G401 (cell line): ENCODE measurements at places on chromosomes 5 and 9. TPM values are rescaled to one million over a fixed set of nuclear protein-coding genes. Genes with fewer than 3 reads are reported as not detected.

GRCh38 chr5:140967226-140967893 lies 1.1 kb downstream of the PCDHAC2 start:
- no peak for DNase-seq

GRCh38 chr9:105320568-105320967 lies 76.1 kb downstream of the SLC44A1 start:
- DNase-seq, result no peak

GRIN1 gene
- total RNA-seq, result not detected in 2 replicates

DNA sequence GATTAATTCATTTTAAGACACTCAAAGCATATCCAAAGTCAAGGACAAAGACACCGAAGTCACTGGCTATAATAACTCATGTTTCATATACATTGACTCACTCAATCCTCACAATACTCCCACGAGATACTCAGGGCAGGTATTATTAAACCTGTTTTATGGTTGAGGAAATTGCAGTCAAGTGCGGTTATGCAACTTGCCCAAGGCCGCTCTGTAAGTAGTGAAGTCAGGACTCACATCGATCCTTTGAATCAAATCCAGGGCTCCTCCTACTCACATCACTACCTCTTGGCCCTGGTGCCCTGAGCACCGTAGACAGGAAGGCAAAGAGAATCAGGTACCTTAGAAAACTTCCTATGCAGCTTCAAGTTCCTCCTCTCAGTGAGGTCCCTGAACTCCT lies 87.8 kb upstream of the APC start:
- DNase-seq, result no peak

GRCh38 chr5:61071526-61071925 lies 90.7 kb downstream of the SMIM15 start:
- DNase-seq, result no peak

DNA sequence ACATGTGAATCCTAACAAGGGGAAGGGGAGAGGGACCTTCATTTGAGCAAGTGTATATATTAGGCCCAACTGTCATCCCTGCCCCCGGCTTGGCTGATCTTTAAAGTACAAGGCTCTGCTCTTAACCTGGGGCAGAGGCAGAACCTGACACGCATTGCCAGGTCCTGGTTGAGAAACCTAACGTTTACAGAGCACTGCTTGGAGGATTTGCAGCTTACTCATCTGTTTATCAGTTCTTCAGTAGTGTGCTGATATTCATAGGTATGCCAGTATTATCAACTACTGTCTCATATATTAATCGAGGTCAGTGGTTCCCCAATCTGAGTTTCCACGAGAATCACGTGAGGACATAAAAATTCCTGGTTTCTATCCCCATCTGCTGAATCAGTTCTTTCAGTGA lies 50.4 kb downstream of the ACO1 start:
- no peak for DNase-seq

INSL4 gene
- total RNA-seq, result not detected in 2 replicates

DNA sequence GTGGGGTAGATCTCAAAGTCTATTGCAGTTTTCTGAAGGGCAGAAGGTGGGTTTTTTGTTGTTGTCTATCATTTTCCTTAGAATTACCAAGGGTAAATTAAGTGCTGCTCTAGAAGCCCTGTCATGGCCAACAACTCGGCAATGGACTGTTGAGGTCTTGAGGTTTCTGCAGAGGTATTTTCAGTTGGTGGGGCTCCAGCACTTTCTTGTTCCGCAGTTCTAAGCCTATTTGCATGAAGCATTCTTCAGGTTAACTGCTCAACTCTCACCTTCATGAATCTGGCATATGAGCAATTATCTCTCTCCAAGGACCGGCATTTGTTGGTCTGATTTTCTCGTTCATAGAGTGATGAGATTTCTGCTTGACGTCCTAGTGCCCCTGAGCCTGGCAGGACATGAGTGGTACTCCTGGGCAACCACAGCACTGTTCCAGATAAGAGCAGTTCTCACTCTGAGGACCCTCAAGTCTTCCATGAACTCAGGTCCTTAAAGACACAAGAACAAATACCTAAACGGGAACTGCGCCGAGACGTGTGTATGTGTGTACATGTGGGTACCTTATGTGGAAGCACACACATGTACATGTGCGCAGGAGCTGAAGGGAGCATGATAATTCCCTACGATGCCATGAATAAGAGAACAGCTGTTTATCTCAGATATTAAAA lies 544.5 kb downstream of the CSNK1G3 start:
- DNase-seq, result no peak

DNA sequence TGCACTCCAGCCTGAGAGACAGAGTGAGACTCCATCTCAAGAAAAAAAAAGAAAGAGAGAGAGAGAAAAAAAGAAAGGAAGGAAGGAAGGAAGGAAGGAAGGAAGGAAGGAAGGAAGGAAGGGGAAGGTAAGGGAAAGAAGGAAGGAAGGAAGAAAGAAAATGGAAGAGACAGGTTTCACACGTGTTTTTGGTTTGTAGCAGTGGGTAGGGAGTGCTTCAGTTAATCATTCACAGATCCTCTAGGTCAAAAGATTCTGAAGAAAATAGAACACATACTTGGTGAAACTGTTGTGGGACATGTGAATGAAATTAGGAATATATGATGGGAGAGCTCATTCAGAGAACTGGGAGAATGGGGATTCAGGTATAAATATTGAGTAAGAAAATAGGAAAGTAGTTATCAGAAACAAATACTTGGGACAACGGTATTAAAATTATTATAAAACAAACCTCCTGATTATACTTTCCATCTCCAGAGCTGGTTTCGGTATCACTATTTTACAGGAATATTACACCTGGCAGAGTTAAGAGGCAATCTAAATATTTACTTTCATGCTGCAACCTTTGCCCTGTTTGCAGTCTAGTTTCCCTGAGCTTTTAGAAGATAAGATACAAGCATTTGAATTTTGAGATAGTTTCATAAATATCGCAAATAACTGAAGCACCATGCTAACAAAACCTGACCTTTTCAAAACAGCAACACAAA lies 37.2 kb downstream of the MARVELD2 start:
- DNase-seq, result no peak

GBGT1 gene
- total RNA-seq, result not detected in 2 replicates

DNA sequence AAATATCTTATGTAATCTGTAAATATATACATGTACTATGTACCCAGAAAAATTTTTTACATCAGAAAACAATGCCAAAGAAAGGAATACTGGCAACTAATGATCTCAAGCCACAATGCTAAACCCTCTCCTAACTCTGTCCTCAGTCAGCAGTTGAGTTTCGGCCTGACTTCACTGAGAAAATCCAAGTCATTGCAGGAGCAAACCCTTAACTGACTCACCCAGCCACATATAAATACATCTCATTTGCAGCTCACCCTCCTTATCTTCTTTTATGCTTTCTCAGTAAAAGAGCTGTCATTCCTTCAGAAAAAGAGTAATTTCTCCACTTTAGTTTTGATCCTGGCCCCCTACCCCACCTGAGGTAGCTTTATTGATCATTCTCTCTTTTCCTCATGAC lies 46.1 kb upstream of the TMED7 start:
- DNase-seq, result no peak

CEL gene
- total RNA-seq, result 0.31 and 0.92 TPM in 2 replicates

DNA sequence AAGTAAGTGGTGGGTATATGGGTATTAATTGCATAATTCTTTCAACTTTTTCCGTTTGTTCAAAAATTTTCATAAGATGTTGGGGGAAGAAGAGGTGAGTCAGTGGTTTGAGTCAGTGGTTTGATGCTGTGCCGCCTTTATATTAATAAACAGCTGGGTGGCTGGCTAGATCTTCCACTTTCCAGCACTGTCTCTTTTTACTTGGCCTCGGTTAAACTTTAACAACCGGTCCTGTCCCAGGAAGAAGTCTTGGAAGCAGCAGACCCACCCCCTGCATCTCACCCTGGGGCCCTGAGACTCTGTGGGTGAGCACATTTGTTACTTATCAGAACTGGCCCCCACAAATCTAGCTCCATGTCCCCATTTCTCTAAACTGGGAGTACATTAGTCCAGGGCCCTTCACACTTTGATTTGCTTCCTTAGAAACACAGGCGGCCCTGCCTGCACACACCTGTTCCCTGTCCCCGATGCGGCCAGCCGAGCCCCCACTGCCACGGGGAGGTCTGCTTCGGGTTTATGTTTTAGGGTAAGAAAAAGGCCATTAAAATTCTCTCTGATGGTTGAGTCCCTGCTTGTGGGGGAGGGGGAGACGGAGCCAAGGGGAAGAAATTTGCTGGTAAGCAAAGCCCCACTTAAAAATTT lies 90.7 kb downstream of the PTCH1 start:
- peak; percentile 32 for DNase-seq

DNA sequence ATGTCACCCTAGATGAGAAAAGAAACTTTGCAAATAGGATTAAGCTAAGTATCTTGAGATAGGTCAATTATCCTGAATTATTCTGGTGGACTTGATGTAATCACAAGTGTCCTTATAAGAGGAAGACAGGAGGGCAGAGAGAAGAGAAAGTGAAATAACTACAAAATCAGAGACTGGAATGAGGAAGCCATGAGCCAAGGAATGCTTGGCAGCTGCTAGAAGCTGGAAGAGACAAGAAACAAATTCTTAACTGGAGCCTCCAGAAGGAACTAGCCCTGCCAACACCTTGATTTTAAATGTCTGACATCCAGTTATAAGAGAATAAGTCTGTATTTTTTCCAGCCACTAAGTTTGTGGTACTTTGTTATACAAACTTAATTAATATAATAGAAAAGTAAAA lies 480.0 kb downstream of the NR2F1-AS1 start:
- no peak for DNase-seq

- no peak for DNase-seq
Measured at GRCh38 chr5:151721087-151721646, 34.5 kb upstream of the SPARC start.

DNA sequence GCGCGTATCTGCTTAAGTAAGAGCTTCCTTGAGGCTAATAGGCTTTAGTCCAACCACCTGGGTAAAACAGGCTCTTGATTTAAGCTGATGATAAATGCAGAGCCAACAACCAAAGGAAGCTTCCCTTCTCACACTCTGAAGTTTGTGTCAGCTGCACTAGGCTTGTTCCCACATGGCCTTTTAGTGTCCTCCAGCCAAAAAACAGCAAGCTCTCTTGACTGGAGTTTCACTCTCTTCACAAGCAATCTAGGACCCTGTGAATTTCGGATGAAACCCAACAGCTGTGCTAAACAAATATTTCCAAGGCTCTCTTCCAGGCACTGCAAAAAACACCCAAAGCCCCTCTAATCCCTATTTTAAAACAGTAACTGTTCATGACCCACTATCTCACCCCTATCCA lies 63.9 kb downstream of the SAXO1 start:
- no peak for DNase-seq

LCN12 gene
- not detected in 2 replicates for total RNA-seq

DNA sequence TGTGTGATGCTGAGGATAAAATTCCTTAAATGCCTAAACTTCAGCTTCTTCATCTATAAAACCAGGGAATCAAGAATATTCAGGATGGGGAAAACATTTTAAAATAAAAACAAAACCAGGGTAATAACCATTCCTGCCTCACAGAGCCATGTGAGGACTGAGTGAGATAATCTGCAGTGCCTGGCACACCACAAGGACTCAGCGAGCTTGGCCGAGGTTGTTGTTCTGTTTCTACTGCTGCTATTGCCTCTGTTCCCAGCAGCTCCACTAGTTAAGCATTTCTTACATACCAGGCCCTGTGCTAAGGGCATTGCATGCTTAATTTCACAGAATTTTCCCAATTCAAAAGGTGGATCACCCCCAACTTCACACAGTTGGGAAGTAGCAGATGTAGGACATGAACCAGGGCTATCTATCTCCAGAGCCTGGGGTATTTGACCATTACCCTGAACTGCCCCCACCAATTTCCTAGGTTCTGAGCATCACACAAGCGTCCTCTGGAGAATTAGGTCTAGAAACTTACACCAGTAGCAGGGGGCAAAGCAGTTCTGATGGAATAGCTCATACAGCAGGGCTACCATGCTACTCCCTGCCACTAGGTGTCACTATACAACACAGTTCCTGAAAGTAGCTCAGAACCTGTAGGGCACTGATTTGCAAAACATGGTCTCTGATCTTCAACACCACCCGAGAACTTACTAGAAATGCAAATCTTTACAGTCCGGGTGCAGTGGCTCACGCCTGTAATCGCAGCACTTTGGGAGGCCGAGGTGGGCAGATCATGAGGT lies 74.3 kb downstream of the LRSAM1 start:
- no peak for DNase-seq

DNA sequence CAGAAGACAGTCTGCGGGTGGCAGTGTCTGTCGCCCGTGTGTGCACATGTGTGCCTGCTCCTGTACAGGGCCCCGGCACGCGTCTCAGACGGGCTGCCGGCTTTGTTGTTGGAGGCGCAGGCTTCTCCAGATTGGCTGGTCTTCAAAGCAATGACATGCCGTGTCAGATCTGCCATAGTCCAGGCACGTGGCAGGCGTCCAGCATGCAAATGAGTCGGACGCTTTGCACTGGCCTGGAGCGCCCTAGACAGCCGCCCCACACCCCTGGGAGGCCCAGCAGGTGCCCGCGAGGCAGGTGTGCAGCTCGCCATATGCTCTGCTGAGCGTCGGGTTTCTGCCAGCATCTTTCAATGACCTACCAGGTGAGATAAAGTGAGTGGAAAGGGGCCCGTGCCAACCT lies 71.5 kb downstream of the GADD45G start:
- peak; percentile 62 for DNase-seq

DNA sequence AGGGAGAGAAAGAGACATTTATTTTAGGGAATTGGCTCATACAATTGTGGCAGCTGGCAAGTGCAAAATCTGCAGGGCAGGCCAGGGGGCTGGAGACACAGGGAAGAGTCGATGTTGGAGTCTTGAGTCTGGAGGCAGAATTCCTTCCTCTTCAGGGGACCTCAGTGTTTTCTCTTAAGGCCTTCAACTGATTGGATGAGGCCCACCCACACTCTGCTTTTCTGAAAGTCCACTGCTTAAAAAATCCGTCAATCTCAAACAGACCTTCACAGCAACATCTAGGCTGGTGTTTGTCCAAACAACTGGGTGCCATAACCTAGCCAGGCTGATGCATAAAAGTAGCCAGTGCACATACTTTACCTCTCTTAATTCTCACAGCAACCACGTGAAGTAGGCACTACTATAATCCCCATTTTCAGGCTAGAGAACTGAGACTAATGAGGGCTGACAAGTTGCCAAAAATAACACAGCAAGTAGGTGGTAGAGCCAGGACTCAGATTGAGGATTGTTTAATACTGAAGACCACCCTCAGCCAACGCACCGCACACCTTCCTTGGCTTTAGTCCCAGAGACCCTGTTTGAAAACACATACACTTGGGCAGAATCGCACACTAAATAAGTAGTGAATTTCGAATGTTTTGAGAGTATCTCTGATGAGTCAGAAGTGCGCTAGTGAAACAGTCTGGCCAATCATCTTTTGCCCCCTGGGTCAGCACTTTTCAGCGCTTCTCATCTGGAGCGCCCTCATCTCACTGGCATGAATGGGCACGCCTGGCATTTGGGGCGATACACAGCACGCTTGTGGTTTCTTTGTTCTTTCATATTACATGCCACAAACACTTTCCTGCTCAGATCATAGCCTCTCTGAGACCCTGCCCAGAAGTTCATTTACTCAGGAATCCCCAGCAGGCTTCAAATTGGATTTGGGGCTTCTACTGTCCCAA lies 591.4 kb downstream of the CCDC171 start:
- no peak for DNase-seq

EQTN gene
- not detected in 2 replicates for total RNA-seq

TOR1A gene
- total RNA-seq, result 30.8 and 43.1 TPM in 2 replicates

SPRY4 gene
- 6.5 and 7.9 TPM in 2 replicates for total RNA-seq
